ENCODE measurements at places on chromosomes 6 and 20. TPM values are rescaled to one million over a fixed set of nuclear protein-coding genes. Genes with fewer than 3 reads are reported as not detected.

Gene LAMA5
- 260 TPM for total RNA-seq

Gene LY6G6D
- not detected for total RNA-seq

Gene GUCA1A
- total RNA-seq: not detected

Gene NTSR1
- 0.09 TPM for total RNA-seq

Gene CDKN1A
- 247 TPM for total RNA-seq

Gene HCK
- total RNA-seq: 0.20 TPM

Data from A549 treated with Mapracorat at 1 μM for 4 hours (cell line).